Breast epithelium (tissue), 4 donors: ENCODE measurements at places on chromosomes 11 and 22. TPM values are rescaled to one million over a fixed set of nuclear protein-coding genes. Genes with fewer than 3 reads are reported as not detected.

GRCh38 chr11:92501066-92501739 is 276.6 kb downstream of the FAT3 start:
- H3K4me1 ChIP-seq = no peaks in the 10 kb centered on the region
- no peak for DNase-seq
- H3K4me3 ChIP-seq = no peak overlapping the region
- no peaks in the 10 kb centered on the region for H3K36me3 ChIP-seq
- H3K27ac ChIP-seq = no peak overlapping the region

GRCh38 chr11:16920559-16920958 is 93.7 kb downstream of the PLEKHA7 start:
- H3K4me3 ChIP-seq = no peak overlapping the region
- no peaks in the 10 kb centered on the region for H3K27me3 ChIP-seq
- H3K27ac ChIP-seq = no peak overlapping the region
- H3K36me3 ChIP-seq = no peaks in the 10 kb centered on the region
- peaks cover 14% of the 10 kb centered on the region for H3K4me1 ChIP-seq

- H3K36me3 ChIP-seq = no peaks in the 10 kb centered on the region
- no peaks in the 10 kb centered on the region for H3K27me3 ChIP-seq
- no peak overlapping the region for H3K27ac ChIP-seq
Observed at GRCh38 chr11:132540581-132540980, 991.7 kb downstream of the OPCML start.

DNA sequence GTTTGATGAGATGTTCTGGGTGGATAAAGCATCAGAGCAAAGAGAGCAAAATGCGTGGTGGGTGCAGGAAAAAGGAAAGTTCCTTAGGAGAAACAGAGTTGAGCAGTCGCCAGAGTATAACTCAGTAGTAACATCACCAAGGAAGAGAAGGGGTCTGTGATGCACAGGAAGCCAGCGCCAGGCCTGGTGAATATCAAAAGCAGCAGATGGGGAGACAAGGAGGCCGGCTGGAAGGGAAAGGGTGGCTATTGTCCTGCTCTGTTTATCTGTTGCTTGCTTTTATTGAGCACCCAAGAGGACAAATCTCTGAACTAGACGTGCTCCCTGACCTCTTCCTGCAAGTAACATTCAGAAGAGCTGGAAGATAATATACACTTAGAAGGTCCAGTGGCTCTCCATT is 52.7 kb upstream of the GRAMD1B start:
- no peak for DNase-seq
- no peaks in the 10 kb centered on the region for H3K27me3 ChIP-seq
- H3K27ac ChIP-seq = no peak overlapping the region
- H3K36me3 ChIP-seq = no peaks in the 10 kb centered on the region
- no peaks in the 10 kb centered on the region for H3K4me1 ChIP-seq

GRCh38 chr11:47946682-47947559 is 33.4 kb upstream of the PTPRJ start:
- no peaks in the 10 kb centered on the region for H3K27me3 ChIP-seq
- H3K4me3 ChIP-seq = no peak overlapping the region
- peak; percentile 62 for DNase-seq

- H3K36me3 ChIP-seq = no peaks in the 10 kb centered on the region
- peaks cover 8% of the 10 kb centered on the region for H3K4me1 ChIP-seq
- no peaks in the 10 kb centered on the region for H3K27me3 ChIP-seq
- DNase-seq = no peak
- H3K27ac ChIP-seq = no peak overlapping the region
Observed at GRCh38 chr11:123742031-123742723, 717 bp upstream of the ZNF202 start.

- no peak for DNase-seq
- H3K36me3 ChIP-seq = no peaks in the 10 kb centered on the region
- no peak overlapping the region for H3K4me3 ChIP-seq
- no peaks in the 10 kb centered on the region for H3K4me1 ChIP-seq
- H3K27ac ChIP-seq = no peak overlapping the region
Observed at GRCh38 chr22:48097723-48098122, 1335.3 kb downstream of the TBC1D22A start.

MYBPC3 gene
- under 0.01 TPM for total RNA-seq

GRCh38 chr11:429931-430456 is 11.8 kb downstream of the ANO9 start:
- H3K4me3 ChIP-seq = no peak overlapping the region
- no peak for DNase-seq
- H3K27me3 ChIP-seq = no peaks in the 10 kb centered on the region
- no peaks in the 10 kb centered on the region for H3K36me3 ChIP-seq
- H3K4me1 ChIP-seq = no peaks in the 10 kb centered on the region

DNA sequence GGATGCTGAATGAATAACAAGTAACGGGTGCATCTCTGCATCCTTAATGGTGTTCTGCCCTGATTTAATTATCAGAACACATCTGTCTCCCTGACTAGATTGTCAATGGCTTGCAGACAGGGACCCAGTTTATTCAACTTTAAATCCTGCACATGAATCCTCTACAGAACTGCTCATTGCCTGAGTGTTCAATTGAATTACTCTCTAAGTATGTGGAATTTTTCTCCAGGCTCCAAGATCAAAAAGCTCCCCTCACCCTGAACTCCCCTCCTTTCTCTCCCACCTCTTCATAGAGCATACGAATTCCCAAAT is 11.8 kb downstream of the MB start:
- H3K4me1 ChIP-seq = no peaks in the 10 kb centered on the region
- no peak overlapping the region for H3K4me3 ChIP-seq
- no peak for DNase-seq
- no peaks in the 10 kb centered on the region for H3K27me3 ChIP-seq

DNA sequence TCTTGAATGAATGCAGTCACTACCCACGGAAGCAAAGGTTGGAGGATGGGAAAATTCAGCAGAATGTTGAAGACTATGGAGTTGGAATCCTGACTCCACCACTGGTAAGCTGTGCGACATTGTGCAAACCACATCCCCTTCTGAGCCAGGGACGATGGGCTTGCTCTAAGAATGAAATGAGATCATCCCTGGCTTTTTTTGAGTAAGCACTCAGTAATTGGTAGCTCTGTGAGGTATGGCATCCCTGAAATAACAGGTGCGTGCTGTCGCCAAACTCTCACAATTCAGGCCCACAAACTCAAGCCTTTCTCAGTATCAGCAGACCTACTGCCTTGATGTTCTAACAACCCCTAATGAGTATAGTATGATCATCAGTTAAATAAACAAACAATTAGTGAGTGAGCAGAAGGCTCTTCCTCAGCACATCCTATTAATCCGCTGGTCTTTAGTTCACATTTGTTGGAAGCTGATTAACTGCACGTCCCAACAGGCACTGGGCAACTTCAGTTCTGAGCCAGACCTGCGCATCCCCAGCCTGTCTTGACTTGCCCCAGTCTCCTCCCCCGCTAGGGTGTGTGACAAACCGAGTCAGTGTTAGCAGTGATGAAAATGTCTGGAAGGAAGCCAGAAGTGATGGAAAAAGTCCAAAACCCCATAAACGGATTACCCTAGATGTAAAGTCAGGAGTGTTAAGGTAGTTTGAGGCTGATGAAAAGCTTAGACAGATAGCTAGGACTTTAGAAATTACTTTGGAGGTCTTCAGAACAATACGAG is 235.5 kb downstream of the GRIK4 start:
- H3K4me1 ChIP-seq = no peaks in the 10 kb centered on the region
- no peak for DNase-seq
- H3K4me3 ChIP-seq = no peak overlapping the region
- no peaks in the 10 kb centered on the region for H3K27me3 ChIP-seq

DNA sequence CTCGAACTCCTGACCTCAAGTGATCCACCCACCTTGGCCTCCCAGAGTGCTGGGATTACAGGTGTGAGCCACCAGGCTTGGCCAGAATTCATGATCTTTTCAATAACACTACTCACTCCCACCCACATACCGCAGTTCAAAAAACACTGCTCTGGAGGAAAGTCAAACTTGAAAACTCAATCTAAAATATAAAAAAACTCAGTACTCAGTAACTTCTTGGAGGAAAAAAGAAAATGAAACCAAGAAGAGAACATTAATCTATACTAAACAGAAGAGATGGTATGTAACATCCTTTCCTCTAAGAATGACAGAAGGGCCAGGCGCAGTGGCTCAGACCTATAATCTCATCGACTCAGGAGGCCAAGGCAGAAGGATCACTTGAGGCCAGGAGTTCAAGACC is 58.3 kb downstream of the MRTFA start:
- H3K4me3 ChIP-seq = no peak overlapping the region
- H3K27me3 ChIP-seq = no peaks in the 10 kb centered on the region

DNA sequence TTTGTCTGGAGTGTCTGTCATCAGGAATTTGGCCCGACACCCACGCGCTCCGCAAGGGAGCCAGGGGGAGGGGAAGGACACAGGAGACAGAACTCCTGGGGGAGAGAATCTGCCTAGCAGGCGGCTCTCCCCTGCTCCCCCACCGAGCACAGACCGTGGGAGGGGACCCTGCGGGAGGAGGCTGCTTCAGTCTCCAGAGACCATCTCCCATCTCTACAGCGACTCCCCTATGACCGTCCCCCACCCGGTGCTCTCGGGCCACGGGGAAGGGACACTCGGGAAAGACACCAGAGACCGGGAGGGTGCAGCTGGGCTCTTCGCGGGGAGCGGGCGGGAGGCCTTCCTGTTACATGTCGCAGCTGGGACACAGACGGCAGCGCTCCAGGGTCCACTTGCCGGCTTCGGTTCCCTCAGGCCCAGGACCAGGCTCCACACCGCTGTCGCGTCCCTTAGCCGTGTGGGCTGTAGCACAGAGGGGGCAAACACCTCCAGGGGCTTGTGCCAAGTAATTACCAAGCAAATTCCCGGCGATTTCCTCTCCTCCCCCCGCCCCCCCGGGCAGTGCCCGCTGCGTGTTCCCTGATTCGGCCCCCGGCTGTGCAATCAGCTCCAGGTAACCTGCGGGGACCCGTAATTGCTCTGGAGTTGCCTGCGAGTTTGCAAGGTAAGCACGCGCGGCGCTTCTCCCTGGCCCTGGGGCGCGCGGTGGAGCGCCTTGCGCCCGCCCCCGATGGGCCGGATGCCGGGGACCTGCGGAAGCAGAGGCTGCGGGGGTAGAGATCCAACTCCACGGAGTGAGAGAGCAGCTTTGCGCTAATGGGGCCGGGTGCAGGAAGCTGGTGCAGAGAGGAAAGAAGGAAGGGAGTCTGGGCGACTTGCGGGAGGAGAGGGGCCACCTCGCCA is 155.1 kb upstream of the CADM1 start:
- no peaks in the 10 kb centered on the region for H3K36me3 ChIP-seq
- no peak for DNase-seq
- H3K4me3 ChIP-seq = peak overlapping the region; percentile 53
- peaks cover 4% of the 10 kb centered on the region for H3K27me3 ChIP-seq
- no peaks in the 10 kb centered on the region for H3K4me1 ChIP-seq
- no peak overlapping the region for H3K27ac ChIP-seq

GRCh38 chr11:61969838-61970662 is 2.6 kb upstream of the FTH1 start:
- peak overlapping the region; percentile 100 for H3K27ac ChIP-seq
- H3K27me3 ChIP-seq = no peaks in the 10 kb centered on the region
- peaks cover 30% of the 10 kb centered on the region for H3K4me1 ChIP-seq

RCOR2 gene
- 0.29 TPM for total RNA-seq

GRCh38 chr11:126440792-126441514 is 85.5 kb downstream of the ST3GAL4 start:
- no peak overlapping the region for H3K4me3 ChIP-seq
- H3K27me3 ChIP-seq = no peaks in the 10 kb centered on the region
- H3K36me3 ChIP-seq = no peaks in the 10 kb centered on the region
- no peaks in the 10 kb centered on the region for H3K4me1 ChIP-seq
- H3K27ac ChIP-seq = no peak overlapping the region

DNA sequence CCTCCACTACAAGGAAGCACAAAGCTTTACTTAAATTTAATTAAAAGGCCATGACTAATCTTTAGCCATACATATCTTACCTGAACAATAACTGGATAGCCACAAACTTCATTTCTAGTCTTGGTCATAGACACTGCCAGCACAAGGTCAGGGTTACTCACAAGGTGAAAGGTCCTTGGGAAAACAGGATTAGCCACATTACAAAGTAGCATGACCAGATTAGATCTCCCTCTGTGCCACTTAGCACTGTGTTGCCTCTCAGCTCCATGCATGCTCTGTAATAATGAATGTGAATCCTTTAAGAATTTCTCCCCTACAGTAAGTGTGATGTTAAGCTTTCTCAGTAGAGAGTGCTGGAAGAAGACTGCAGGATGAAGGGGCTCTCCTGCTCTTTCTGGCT is 325.1 kb upstream of the MPPED2 start:
- H3K4me1 ChIP-seq = no peaks in the 10 kb centered on the region
- no peaks in the 10 kb centered on the region for H3K27me3 ChIP-seq
- no peak for DNase-seq
- H3K27ac ChIP-seq = no peak overlapping the region

DERL3 gene
- total RNA-seq = 2.8 TPM

TEF gene
- 8.8 TPM for total RNA-seq

IFITM10 gene
- 14.0 TPM for total RNA-seq

DNA sequence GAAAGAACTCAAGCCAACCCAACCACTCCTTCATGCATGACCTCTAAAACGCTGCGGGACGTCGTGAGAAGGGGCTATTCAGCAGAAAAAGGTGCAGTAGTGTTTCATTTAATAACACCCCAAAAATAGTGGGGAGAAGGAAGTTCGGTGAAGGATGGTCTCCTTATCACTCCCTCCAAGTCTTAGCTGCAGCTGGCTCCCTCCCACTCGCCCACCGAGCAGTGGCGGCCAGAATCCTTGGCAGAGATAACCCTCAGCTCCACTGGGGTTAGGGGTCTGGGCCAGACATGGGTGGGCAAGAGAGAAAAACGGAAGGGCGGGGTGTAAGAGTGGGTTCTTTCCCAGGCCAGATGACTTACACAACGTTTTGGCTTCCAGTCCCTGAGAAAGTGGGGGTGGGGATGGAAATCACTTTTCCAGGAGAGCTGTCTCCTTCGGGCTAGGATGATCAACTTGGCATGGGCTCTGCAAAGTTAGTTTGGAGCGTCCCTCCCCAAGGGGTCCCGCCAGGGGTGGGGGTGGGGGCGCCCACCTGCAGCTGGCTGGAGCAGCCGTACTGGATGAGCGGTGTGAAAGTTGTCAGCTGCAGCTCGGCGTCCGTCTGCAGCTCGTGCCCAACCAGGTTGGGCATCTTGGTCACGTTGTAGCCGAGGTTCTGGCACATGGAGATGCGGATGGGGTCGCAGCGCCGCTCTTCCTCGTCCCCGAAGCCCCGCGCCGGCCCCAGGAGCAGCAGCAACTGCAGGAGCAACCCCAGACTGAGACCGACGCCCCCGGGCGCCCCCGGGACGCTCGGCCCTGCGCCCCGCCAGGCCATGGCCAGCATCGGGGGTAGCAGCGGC is 705 bp downstream of the FZD4 start:
- no peaks in the 10 kb centered on the region for H3K27me3 ChIP-seq
- peak overlapping the region; percentile 94 for H3K27ac ChIP-seq
- peak overlapping the region; percentile 98 for H3K4me3 ChIP-seq
- DNase-seq = no peak
